ENCODE measurements at places on chromosomes 3 and 15. TPM values are rescaled to one million over a fixed set of nuclear protein-coding genes. Genes with fewer than 3 reads are reported as not detected.

DNA sequence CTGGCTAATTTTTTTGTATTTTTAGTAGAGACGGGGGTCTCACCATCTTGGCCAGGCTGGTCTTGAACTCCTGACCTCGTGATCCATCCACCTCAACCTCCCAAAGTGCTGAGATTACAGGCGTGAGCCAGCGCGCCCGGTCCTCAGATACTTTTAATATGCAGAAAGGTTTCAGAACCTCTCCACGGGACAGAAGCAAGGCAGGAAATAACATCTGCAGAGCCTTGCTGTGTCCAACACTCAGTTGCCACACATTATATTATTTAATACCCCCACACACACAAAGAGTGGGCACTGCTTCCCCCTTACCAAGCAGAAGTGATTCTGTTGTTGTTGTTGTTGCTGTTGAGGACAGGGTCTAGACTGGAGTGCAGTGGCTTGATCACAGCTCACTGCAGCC is 28.0 kb downstream of the OSBPL10 start:
- no peaks in the 10 kb centered on the region for H3K27me3 ChIP-seq
- no peak overlapping the region for H3K4me3 ChIP-seq
- no peak for DNase-seq
- H3K27ac ChIP-seq = no peak overlapping the region
- H3K4me1 ChIP-seq = no peaks in the 10 kb centered on the region

DNA sequence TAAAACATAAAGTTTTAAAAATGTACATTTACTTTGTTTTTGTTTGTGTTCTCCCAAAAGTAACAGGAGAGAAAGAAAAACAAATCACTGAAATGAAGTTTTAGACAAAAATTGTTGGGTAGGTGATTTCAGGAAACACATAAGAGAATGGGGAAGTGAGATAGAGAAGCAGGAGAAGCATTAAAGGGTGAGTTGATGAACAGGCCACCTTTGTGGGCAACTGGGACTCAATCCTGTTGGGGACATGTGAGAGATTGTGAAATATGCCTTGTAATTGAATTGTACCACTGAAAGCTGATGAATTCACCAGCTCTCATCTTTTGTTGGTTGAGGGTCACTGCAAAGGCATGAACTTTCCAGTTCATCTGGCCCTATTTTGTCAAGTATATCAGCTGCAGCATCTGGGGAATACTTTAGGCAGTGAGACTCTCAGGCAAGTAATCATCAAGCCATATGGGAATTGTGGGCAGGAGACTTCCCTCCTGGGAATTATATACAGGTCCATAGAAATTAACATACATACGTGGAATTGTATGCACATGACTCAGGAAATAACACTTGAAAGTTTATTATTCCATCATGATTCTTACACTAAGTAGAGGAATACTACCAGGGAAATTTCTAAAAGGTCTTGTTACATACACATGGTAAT is 181.0 kb downstream of the ZBBX start:
- no peak for DNase-seq
- H3K27me3 ChIP-seq = no peaks in the 10 kb centered on the region
- no peaks in the 10 kb centered on the region for H3K4me1 ChIP-seq
- H3K27ac ChIP-seq = no peak overlapping the region
- H3K4me3 ChIP-seq = no peak overlapping the region

ARRDC4 gene
- 7.1 TPM for total RNA-seq

DNA sequence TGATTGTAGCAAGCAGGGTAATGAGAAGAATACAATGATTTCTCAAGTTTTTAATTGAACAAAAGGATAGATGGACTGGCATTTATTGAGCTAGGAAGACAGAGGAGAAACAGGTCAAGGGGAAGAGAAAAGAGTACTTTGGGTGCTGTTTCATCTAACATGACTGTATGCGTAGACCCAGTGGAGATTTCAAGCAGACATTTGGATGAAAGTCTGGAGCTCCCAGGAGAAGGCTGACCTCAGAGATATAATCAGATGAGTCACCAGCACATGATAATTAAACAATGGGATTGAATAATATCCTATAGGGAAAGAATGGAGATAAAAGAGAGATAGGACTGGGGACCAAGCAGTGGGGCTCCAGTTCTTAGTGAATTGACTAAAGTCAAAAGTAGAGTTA is 194.9 kb downstream of the ARRDC4 start:
- no peak overlapping the region for H3K4me3 ChIP-seq
- DNase-seq = no peak
- no peak overlapping the region for H3K27ac ChIP-seq

DNA sequence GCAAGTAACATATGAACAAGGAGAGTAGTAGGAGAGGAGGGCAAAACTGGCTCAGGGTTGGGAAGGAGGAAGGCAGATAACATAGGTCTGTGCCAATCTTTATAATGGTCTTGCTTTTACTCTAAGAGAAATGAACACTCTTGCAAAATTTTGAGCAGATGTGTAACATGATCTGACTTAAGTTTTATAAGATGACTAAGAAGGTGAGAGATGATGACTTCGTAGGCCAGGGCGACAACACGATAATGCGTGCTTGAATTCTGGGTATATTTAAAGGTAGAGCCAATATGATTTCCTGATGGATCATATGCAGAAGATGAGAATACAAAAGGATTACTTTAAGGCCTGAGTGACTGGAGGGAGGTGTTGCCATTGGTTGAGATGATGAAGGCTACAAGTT is 265.4 kb upstream of the KCNMB2 start:
- H3K27me3 ChIP-seq = no peaks in the 10 kb centered on the region
- peak; percentile 78 for DNase-seq
- no peaks in the 10 kb centered on the region for H3K36me3 ChIP-seq
- H3K4me1 ChIP-seq = peaks cover 25% of the 10 kb centered on the region

DNA sequence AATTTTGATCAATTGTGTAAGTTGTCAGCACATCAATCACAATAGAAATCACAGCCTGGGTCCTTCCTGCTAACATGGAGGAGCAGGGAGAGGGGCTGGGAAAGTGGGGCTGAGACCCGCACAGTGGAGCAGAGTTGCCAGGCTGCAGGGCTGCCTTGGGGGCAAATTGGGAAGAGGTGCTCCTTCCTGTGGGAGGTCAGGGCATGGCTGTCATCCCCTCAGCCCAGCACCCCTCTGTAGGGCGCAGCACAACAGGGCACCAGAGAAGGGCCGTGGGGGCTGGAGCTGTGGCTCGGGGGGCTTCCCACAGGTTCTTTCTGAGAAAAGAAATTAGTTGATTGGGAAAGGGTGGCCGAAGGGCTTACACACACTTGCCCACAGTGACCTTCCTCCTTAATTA is 126.3 kb downstream of the NSMCE3 start:
- peaks cover 8% of the 10 kb centered on the region for H3K4me1 ChIP-seq
- no peak overlapping the region for H3K4me3 ChIP-seq
- H3K36me3 ChIP-seq = no peaks in the 10 kb centered on the region
- no peak overlapping the region for H3K27ac ChIP-seq

DNA sequence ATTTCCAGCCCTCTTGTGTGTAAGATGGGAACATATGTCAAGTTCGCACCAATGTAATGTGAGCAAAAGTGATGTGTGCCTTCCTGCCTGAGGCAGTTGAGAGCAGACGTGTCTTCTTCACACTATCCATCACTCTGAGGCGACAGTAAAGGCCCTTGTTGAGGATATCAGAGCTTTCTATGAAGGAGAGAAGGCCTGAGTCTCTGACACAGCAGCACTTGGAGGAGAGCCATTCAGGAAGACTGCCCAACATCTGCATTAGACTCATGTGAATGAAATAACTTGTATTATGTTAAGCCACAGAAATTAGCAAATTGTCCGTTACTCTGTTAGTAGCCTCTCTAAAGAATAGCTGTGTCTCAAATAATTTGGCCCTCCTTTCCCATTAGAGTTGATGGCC is 108.8 kb upstream of the CCDC54 start:
- no peaks in the 10 kb centered on the region for H3K4me1 ChIP-seq
- no peak overlapping the region for H3K4me3 ChIP-seq
- no peaks in the 10 kb centered on the region for H3K27me3 ChIP-seq
- H3K27ac ChIP-seq = no peak overlapping the region
- no peak for DNase-seq

DNA sequence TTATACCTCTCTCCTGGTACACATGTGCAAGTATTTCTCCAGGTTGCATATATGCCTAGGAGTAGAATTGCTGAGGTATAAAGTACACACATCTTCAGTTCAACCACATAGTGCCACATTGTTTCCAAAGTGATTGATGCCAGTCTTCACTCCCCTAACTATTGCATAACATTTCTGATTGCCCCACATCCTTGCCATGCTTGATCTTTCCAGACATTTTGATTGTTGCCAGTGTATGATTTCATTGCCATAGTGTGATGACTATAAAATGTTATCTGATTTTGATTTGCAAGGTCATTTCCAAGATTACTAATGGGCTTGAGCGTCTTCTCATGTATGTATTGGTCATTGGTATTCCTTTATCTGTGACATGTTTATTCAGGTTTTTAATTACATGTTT is 61.1 kb upstream of the MLF1 start:
- no peak overlapping the region for H3K4me3 ChIP-seq
- H3K27ac ChIP-seq = no peak overlapping the region
- no peak for DNase-seq
- H3K4me1 ChIP-seq = no peaks in the 10 kb centered on the region
- no peaks in the 10 kb centered on the region for H3K27me3 ChIP-seq

DNA sequence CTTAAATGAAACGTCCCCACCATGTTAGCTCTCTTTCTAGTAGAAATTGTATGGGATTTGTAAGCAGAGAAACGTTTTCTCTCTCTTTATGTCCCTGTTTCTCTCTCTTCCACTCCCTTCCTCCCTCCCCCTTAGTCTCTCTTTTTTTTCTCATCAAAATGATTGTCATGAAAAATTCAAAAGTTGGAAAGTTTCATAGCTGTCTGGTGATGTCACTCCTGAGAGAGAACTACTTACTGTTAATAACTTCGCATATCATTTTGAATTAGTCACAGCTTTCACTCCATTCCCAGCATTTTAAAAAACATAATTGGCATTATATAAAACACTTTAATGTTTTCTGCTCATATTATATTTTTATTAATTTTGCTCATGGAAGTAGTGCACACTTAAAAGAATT is 331.1 kb downstream of the C3orf38 start:
- H3K36me3 ChIP-seq = no peaks in the 10 kb centered on the region
- no peaks in the 10 kb centered on the region for H3K4me1 ChIP-seq
- peaks cover 8% of the 10 kb centered on the region for H3K27me3 ChIP-seq
- DNase-seq = no peak
- no peak overlapping the region for H3K4me3 ChIP-seq
- no peak overlapping the region for H3K27ac ChIP-seq

Data from PC-3 (cell line).